D721Med (cell line): ENCODE measurements at places on chromosomes 2 and 18.

DNA sequence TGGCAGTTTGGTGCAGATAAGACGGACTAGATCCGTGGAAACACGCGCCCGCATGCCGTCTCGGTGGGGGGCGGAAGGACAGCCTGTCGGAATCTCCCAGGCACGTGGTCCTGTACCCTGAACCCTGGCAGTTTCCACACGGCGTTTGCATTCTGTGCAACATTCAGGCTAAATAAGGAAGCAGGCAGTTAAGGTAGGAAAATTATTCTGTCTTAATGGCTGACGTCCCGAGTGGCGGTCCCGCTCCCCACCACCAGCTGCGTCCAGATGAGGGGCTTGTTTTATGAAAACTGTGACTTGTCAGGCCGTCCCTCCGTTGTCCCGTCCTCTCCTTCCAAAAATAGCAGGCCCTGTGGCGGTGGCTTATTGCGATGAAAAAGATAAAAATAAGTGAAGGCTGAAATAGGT is 120.2 kb downstream of the NFATC1 start:
- DNase-seq, result no peak

DNA sequence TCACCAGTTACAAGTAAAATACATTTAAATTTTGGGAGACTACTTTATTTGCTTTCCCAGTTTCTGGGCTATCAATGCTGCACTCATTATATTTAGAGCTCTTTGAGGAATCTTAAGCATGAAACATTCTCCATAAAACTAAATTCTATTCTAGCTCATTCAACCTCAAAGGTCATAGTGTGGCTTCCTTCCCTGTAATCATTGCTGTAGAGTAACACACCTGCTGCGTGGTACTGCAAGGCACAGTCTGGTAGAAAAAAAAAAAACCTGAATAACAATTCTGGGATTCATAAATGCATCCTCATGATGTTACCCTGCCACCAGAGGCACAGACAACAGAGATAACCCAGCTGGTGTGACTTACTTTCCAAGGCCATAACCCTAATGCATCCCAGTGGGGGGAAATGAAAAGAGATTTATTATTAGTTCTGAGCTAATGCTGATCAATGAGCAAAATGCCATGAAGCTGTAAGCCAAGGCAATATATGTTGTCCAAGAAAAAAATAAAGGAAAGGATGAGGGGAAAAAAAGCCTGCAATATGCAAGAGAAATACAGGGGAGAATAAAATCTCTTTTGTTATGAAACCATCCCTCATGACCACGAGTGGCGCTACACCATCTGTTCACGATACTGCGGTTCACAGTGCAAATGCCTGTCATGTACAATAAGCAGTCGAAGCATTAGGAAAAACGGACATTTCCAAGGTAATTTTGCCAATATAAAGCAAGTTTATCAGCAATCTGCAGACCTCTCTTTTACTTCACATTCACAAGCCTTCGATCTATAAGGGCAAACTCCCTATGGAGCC is 1481.6 kb upstream of the PIK3C3 start:
- no peak for DNase-seq

DNA sequence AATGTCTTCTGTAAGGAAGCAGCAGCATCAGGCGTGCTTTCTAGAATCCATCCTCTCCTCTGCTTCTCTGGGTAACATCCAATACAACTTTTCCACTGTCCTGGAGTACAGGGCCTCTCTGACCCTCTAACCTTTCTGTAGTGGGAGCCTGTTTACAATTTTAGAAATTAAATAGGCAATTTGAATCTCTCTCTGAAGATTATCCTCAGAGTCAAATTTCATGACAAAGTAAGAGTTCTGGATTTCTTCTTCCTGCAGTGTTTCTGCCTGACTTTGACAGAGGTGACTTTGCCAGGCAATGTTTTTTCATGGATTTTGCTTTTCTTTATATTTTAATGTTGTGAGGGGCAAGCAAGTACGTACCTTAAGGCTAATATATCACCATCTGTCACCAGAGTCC is 558.4 kb downstream of the PARD3B start:
- no peak for DNase-seq

- no peak for DNase-seq
Measured at GRCh38 chr2:25320077-25320476, 21.6 kb downstream of the DNMT3A start.

DNA sequence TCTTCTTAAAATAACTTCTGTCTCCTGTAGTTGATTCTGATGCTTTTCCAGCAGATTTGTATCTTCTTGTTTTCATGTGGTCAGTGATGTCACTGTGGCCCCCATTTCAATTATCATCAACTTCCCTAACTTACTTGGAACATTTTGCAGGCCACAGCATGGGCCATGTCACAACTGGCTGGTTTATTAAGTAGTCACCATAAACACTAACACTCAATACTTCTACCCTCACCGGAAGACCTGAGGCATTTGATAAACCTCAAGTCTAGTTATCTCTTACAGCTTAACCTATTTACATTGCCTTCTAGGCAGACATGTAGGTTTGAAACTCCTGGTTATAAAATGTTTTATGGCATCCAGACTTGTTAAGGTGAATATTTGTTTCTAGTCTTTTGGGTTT is 37.4 kb upstream of the PROKR1 start:
- DNase-seq, result no peak

GRCh38 chr2:143183804-143184463 is 54.7 kb downstream of the ARHGAP15 start:
- no peak for DNase-seq

DNA sequence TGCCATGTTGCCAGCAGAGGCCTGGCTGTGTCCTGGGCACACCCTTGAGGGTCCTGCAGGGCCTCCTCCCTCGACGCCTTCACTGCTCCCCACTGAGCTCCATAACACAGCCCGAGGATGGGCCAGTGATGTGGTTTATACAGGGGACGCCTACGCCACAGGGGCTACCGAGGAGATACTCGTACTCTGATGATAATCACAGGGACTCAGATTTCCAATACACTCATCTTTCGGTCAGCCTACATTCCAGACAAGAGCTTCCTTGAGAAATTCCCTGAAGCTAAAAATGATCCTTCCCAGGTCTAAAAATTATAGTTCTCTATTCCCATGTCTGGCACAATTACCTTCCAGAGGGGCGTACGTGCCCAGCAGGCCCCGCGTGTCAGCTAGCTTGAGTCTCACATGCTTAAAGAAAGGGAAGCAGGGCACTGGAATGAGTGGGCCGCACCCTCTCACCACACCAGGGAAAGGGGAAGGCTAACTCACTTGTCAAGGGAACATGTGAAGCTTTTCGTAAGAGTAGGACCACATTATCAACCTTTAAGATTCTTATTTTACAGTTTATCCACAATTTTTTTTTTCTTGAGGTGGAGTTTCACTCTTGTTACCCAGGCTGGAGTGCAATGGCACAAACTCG is 159.5 kb upstream of the NDUFV2 start:
- DNase-seq, result no peak

DNA sequence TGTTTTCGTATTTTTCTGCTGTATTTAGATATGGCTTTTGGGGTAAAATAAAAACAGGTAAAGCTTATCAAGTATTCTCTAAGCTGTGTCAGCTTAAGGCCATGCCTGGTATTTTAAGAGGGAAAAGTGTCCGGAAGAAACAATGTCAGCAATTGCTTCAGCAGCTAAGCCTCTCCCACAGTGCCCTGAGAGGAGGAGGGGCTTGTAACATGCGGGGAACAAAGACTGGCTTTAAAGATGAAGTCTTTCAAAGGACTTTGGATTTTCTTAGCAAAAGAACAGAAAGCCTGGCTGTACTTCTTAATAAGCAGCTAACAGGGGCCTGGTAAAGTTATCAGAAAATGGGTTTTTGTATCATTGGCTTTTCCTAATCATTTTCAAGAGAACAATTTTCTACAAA is 102.8 kb downstream of the PXDN start:
- DNase-seq, result no peak

GRCh38 chr2:151757861-151758260 is 23.6 kb upstream of the NEB start:
- DNase-seq, result no peak

DNA sequence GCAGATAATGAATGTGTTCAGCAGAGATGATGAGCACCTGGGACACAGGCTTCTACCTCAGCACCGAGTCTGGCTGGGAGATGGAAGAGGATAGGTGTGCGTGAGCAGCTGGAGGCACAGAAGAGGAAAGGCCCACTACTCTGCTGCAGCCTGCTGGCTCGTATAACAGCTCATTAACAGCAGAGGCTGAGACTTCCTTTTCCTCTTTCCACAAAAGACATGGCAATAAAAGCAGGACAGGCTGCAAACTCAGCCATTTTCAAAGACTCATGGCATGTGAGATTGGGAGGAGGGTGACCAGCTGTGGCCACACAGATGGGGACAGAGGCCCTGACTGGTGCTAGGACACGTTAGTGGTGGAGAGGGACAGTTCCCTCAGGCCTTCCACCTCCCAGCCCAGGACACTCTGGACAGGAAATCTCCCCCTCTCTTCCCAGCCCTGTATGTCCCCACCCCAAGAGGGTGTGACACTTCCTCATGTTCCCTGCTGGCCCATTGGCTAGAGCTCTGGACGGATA is 60.3 kb downstream of the CACNB4 start:
- DNase-seq, result no peak
